Heart left ventricle (tissue), 16 donors: ENCODE measurements at places on chromosomes 4 and X. TPM values are rescaled to one million over a fixed set of nuclear protein-coding genes. Genes with fewer than 3 reads are reported as not detected.

Gene ZFP42
- not detected for total RNA-seq

Gene MUC7
- not detected for total RNA-seq

Gene CT47A7
- not detected for total RNA-seq

- DNase-seq = no peak
- no peaks in the 10 kb centered on the region for H3K4me1 ChIP-seq
- no peak overlapping the region for H3K27ac ChIP-seq
- no peak overlapping the region for H3K4me3 ChIP-seq
- H3K27me3 ChIP-seq = no peaks in the 10 kb centered on the region
- no peaks in the 10 kb centered on the region for H3K36me3 ChIP-seq
These were observed 217.0 kb upstream of the DKK2 start for GRCh38 chr4:107253090-107253489.

- peaks cover 6% of the 10 kb centered on the region for H3K27me3 ChIP-seq
- H3K36me3 ChIP-seq = no peaks in the 10 kb centered on the region
- H3K27ac ChIP-seq = no peak overlapping the region
- no peaks in the 10 kb centered on the region for H3K4me1 ChIP-seq
- DNase-seq = no peak
These were observed 103.6 kb upstream of the BCOR start for GRCh38 chrX:40201329-40201885.
